ENCODE measurements at places on chromosomes 1 and 21.

DNA sequence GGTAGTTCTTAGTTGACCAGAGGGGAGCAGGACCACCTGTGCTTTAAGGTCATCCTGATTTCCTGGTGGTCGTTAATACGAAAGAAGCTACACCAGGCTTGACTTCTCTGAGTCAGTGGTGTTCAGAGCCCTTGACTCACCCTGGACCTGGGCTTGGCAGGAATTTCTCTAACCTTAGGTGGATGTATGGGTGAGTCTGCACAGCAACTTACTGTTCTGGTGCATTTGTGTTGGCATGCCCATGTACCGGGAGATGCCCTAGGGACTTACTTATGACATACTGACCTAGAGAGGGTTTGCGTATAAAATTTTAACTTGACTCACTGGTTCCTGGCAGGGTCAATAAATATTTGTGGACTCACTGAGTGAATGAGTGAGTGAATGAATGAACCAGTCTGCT is 304.6 kb downstream of the DISC1 start:
- DNase-seq: peak; percentile 78

DNA sequence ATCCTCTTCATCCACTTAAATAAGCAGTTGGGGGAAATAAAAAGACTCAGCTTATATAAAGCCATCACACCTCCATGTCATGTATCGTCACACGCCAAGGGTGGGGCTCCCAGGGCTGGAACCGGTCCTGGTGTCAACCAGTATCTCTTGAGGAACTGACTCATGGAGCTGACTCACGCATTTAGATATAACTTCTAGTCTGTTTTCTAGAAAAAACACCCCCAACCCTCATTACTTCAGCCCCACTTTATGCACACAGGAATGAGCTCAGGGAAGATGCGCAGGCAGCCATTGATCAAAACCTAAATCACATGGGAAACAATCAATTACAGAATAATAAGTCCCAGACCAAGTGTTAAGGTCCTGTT is 6.9 kb upstream of the IL22RA1 start:
- peak; percentile 79 for DNase-seq

DNA sequence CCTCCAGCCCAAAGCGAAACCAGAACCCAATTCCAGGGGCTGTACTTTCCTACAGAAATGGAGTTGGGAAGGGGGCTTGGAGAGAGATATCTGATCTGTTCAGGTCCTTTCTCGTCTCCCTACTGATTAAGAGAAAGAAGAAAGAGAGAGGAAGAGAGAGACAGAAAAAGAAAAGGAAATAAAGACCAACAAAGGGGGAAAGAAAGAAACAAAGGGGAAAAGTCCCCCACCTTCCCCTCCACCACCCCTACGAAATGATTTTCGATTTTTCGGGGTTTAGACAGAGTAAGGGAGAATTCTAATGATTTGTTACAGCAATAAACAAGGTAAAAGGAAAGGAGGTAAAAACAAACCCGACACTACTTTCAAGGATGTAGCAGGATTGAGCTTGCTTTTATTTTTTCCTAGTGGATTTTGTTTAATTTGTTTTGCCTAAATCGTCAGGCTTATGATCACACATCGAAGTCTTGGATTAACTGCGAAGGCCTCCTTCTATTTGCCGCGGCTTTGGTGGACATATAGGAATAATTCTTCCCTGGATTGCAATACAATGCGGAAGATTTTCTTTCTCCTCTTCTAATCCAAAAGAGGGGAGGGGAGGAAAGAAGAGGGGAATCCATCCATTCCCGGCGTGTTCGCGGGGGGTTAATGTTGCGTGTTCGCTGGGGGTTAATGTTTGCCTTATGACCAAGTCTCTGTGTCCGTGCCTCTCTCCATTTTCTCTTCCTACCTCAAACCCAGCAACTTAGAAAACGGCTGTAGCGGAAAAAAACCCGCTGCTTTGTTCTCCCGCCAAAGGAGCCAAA is 1.9 kb downstream of the TAL1 start:
- no peak for DNase-seq

GRCh38 chr21:27582948-27583430 is 616.1 kb upstream of the ADAMTS5 start:
- peak; percentile 45 for DNase-seq

- peak; percentile 82 for DNase-seq
Observed at GRCh38 chr1:61141288-61142042, 59.1 kb downstream of the NFIA start.

DNA sequence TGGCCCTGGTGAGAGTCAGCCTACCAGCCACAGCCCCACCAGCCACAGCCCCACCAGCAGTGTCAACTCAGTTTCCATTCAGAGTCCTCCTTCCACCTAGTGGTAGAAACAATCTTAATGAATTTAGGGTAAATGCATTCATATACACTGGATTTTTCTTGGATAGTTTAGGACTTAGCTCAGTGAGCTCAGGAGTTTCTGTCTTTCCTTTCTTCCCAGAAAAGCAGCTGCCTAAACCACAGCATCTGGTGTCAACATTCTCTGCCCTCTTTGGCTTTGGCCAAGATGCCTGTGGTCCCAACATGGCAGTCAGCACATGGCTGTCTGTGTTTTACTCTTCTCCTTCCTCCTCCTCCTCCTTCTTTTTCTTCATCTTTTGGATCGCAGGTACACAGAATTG is 94.0 kb downstream of the CLIC6 start:
- peak; percentile 60 for DNase-seq

DNA sequence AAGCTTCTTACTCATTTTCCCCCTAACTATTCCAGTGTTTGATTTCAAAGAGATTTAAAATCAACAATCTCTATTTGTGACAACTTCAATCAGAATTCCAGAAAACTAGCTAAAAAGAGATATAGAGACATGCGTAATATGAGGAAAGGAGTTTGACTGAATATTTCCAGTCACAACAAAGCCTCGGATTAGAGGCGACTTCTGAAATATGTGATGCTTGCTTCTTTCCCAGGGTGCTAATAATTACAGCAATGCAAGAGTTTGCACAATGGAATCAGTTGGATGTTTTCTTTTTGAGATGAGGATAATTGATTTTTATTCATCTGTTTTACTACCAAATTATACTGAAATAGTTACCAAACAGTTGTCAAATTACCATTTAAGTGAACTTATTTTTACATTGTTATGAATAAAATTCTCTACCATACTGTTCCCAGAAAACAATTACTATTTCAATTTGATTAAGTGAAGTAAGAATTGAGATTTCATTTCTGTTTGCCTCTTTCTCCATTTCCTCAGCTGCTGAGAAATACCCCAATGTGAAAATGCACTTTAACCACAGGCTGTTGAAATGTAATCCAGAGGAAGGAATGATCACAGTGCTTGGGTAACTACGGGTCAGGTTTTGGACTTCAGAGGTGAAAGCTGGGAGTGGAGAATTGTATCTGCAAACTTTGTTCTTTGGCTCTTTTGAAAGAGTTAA is 28.1 kb downstream of the KMO start:
- DNase-seq: no peak

GRCh38 chr1:17014671-17015567 is 3.2 kb upstream of the ATP13A2 start:
- DNase-seq: peak; percentile 12

DNA sequence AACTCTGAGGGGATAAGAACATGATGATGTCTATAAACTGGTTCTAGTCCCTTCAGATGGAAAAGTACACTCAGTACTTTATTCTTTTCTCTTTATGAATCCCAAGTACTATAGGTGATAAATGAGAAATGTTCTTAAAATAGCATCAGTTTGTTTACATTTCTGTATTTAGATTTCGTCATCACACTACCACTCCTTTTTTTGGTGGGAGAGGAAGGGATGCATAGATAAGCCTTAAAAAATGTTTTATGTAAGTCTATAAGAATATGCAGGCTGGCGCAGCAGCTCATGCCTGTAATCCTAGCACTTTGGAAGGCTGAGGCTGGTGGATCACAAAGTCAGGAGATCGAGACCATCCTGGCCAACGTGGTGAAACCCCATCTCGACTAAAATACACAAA is 144.8 kb downstream of the USP25 start:
- no peak for DNase-seq

DNA sequence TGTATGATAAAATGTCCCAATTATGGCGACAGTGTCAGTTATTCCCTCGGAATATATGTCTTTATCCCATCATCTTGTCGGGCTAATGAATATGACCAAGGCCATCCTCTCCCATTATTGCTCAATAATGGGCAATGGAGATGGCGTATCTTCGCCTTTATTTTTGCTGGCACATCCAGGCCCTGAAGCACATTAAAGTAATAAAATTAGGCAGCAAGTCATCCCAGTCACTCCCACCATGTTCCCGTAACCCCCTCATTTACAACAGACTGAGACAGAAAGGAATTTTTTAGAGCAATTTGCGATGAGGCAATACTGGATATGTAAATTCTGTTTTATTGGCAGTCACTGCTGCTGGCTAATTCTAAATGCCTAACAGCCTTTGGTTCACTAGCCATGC is 35.3 kb downstream of the CLIC6 start:
- peak; percentile 89 for DNase-seq

DNA sequence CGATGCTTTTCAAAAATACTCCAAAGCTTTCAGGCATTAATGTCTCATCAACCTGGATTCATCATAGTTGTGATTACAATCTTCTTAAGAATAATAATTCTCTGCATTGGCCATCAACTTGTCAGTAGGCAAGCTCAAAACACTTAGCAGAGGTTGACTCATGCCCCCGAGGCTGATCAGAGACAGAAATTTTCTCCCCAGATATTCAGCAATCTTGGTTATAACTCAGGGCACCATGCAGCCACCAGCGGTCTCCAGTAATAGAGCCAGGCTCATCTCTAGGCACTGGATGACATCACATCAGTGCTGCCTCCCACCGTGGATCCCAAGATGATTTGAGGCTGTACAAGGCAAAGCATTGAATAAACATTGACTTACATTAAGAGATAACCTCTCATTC is 14.3 kb upstream of the IFFO2 start:
- no peak for DNase-seq

- no peak for DNase-seq
Observed at GRCh38 chr1:161083748-161084596, 5.4 kb downstream of the NECTIN4 start.

DNA sequence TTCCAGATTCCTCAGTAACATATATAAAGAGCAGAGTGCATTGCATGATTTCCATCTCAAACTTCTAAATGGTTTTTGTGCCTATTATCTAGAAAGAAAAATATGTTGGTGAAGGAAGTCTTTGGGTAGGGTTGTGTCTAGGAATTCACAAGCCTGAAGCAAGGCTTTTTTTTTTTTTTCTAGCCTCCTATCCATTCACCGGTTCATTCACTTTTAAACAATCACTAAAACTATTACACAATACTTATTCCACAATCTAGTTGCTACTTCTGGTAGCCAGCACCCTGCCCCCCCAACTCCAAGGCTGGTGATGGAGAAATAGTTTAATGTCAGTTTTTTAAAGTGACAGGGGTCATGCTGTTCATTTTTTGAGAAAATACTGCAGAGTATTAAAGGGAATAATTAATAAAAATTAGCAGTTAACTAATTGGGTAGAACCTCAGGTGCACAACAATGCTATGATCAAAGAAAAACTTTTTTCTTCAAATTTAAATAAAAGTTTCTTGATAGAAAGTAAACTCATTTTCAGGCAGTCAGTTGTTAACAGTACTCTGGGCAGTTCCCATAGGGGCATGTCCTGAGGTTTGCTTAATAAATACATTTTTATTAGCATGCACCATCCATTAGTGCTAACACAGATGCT is 10.9 kb downstream of the IRF2BP2 start:
- peak; percentile 40 for DNase-seq

GRCh38 chr1:195664628-195665027 is 943.6 kb downstream of the KCNT2 start:
- DNase-seq: peak; percentile 30

GRCh38 chr1:48571303-48571987 is 99.4 kb upstream of the SPATA6 start:
- no peak for DNase-seq

- no peak for DNase-seq
Observed at GRCh38 chr1:67588178-67588855, 96.7 kb upstream of the GADD45A start.

GRCh38 chr1:189312499-189312898 is 1165.2 kb downstream of the BRINP3 start:
- no peak for DNase-seq
